Breast epithelium (tissue), 4 donors: ENCODE measurements at places on chromosomes 4 and X. TPM values are rescaled to one million over a fixed set of nuclear protein-coding genes. Genes with fewer than 3 reads are reported as not detected.

The FGFR3 gene
- total RNA-seq, result 3.5 TPM

The GPRIN3 gene
- 4.0 TPM for total RNA-seq

The RENBP gene
- 6.9 TPM for total RNA-seq

The HPSE gene
- 1.6 TPM for total RNA-seq
